ENCODE measurements at places on chromosomes 6 and 20.

- DNase-seq, result no peak
These were observed 8.7 kb downstream of the NUDT3 start for GRCh38 chr6:34383656-34384320.

- no peak for DNase-seq
These were observed 184.7 kb downstream of the HDGFL1 start for GRCh38 chr6:22754061-22754460.

- DNase-seq, result no peak
These were observed 11.9 kb downstream of the C6orf89 start for GRCh38 chr6:36897609-36898008.

DNA sequence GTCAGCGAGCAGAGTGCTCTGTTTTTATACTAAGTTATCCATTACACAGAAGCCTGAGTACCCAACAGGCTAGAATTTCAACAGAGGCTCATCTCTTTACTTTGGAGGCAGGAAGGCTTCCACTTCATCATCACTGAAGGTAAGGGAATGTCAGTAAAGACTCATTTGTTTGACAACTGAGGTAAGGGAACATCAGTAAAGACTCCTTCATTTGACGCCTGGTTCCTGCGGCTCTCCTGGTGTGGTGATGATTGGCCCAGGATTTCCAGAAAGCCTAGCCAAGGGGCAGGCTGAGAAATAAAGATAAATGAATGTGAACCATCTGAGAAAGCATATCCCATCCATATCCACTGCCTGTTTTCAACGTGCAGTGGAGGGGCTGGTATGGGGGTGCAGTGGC is 244.6 kb upstream of the ECI2 start:
- DNase-seq, result no peak

- DNase-seq, result no peak
These were observed 34.2 kb upstream of the B4GALT5 start for GRCh38 chr20:49747707-49748524.

DNA sequence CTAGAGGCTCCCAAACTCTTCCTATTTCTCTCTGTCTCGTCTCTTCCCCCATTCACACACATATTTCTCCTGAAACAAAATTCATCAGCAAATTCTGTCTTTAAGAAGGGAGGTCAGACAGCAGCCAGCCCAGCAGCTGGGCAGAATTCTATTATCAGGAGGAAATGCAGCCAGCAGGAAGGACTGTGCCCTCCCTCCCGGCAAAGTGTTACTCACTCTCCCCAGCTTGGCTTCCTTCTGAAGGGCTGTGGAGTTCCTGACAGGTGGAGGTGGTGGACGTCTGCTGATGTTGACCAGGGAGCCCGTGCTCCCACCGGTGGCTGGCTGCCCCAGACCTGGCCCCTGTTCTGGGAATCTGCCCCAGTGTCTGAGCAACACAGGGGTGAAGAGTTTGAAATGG is 37.3 kb downstream of the KCNB1 start:
- no peak for DNase-seq

DNA sequence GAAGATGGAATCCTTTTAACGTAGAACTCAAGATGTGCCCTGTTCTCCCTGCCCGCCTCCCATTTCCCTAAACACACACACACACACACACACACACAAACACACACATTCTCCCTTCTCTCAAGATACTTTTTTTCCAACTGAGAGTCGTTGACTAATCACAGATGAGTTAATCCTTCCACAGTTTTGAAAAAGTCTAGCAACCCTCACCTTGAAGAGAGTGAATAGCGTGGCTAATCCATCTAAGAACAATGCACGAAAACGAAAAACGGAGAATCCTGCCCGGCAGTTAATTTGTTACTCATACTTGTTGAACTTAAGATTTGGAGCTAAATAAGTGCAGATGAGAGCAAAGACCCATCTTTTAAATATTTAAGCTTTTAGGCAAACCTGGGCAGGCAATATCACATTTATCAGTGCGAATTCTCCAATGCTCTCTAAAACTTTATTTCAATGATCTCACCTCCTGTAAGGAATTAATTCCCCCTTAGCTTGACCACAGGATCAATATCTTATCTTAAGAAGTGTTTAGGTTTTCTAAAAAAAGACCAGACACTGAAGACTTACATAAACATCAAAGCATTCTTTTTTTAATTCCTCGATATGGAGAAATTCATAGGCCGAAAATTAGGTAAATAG is 1.1 kb downstream of the AGPAT4 start:
- DNase-seq, result peak; percentile 63

DNA sequence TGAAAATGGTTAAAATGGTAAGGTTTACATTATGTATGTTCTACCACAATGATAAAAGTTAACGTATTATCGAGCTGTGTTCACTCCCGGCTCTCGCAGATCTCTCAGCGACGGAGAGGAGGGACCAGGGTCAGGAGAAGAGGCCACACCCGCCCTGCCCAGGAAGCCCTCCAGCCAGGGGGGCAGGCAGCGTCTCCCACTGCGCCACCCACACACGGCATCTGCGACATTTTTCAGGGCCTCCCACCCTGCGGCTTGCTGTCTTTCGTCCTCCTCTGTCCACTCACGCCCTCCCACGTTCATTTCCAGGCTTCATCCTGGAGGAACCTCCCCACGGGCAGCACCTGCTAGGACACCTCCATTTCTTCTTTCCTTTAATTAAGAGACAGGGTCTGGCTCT is 43.3 kb downstream of the ZBTB46 start:
- no peak for DNase-seq

- no peak for DNase-seq
These were observed 39.5 kb downstream of the UNC5CL start for GRCh38 chr6:40999569-40999968.

- no peak for DNase-seq
These were observed 73.8 kb downstream of the HUS1B start for GRCh38 chr6:583116-583515.

- no peak for DNase-seq
These were observed 3.4 kb downstream of the MYT1 start for GRCh38 chr20:64167676-64168075.

DNA sequence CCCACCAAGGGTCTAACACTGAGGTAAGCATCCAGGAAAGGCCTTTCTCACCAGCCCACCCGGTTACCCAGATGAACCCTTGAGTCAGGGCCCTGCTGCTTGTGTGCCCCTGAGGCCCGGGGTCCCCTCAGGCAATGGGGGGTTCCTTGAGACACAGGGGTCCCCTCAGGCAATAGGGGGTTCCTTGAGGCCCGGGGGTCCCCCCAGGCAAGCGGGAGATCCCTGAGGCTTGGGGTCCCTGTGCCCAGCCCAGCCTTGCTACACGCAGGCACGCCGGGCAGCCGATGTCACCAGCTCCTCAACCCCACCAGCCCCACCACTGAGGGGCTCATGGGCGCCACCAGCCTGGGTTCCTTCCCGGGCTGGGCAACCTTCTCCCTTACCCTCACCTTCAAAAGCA is 247.2 kb downstream of the TTLL2 start:
- no peak for DNase-seq

DNA sequence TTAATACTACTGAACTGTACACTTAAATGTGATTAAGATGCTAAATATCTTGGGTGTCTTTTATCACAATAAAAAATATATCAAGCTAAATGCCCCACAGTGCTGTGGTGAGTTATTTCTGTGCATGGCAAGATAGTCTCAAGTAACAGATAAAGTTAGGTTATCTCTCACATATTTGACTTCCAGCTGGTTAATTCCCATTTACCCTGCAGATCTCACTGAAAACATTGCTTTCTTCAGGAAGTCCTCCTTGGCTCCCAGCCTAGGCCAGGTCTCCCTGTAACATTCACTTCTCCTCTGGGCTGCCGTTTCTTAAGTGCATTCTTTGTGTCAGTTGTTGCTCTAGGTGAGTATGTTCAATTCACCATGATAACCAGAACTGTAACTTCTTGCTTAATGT is 59.1 kb downstream of the SLC22A1 start:
- DNase-seq, result no peak

GRCh38 chr6:4756247-4756646 is 20.0 kb upstream of the CDYL start:
- no peak for DNase-seq

GRCh38 chr6:83062225-83062624 is 3.4 kb downstream of the UBE3D start:
- no peak for DNase-seq

GRCh38 chr20:36773597-36774390 is at the start of gene DSN1:
Gene DSN1, minus strand, starts transcription at chr20:36773763. Its CDS starts 2,305 bp downstream, at chr20:36771458.
- peak; percentile 98 for DNase-seq

DNA sequence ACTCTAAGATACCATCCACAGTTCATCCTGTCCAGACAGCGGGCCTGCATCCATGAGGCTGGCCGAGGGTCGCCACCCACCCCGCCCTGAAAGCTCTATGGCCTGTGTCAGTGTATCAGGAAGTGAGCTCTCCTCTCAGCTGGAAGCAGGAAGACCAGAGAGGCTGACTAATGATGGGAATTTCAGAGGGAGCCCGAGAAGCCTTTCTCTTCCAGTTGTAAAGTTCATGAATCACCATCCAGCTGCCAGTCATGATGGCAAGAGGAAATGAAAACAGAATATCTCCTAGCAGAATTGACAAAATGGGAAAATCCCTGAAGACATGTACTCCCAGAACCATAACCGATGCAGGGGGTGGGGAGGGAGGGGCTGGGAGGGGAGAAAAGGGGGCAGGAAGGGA is 109.6 kb upstream of the RPS6KA2 start:
- no peak for DNase-seq

GRCh38 chr20:49230561-49231133 is 11.4 kb downstream of the DDX27 start:
- no peak for DNase-seq

DNA sequence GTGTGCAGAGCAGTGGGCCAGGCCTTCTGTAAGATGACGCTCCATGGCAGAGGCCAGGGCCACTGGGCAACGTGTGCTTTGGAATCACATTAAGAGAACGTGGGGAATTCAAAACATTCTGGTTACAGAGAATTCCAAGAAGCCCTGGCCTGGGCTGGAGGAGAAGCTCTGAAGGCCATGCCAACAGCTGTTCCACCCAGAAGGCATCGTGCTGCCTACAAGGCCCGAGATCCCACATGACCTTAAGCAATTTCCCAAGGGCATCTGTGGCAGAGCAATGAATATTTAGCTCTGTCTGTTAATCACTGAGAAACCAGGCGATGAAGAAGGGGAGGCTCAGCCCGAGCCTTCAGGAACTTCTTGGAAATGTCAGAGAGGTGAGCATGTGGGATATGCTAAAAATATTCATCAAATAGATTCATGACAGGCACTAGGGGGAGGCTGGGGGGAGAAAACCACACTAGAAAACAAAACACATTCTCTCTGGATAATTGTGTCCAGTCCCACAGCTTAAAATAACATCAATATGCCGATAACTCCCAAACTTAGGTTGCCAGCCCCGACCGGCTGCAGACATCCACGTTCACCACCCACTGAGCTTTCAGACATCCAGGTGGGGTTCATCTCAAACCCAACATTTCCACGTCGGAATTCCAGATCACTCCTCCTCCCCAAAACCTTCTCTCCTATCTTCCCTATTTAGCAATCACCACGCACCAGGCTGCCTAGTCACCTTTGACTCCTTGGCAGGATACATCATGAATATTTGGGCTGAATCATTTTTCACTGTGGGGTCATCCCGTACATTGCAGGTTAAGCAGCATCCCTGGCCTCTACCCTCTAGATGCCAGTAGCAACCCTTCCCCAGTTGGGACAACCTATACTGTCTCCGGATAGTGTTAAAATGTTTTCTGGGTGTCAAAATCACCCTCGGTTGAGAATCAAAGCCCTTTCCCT is 6.6 kb downstream of the SULF2 start:
- DNase-seq, result no peak

DNA sequence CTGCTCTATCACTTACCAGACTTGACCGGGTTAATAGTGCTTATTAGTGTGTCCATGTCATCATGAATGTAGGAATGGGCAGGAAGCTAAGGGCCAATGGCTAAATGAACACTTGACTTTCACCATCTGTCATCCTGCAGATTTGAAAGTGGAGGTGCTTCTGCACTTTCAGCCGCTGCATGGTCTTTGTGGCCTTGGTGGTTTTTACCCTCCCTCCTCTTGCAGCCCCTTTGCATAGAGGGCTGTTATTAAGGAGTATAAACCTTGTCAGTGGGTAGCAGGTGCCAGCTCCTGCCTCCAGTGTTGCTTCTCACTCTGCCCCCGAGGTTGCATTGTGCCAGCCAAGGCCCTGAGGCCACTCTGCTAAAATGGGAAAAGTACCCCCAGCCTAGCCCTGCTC is 122.2 kb upstream of the TNFAIP3 start:
- no peak for DNase-seq

Measured in neuronal stem cell (in vitro differentiated cells).